CD4-positive, alpha-beta T cell treated with Interleukin-4 for 4 hours (primary cell): ENCODE measurements at places on chromosomes 16 and 17.

GRCh38 chr17:82949361-82949760, 109.5 kb upstream of the ZNF750 start:
- no peak for DNase-seq

DNA sequence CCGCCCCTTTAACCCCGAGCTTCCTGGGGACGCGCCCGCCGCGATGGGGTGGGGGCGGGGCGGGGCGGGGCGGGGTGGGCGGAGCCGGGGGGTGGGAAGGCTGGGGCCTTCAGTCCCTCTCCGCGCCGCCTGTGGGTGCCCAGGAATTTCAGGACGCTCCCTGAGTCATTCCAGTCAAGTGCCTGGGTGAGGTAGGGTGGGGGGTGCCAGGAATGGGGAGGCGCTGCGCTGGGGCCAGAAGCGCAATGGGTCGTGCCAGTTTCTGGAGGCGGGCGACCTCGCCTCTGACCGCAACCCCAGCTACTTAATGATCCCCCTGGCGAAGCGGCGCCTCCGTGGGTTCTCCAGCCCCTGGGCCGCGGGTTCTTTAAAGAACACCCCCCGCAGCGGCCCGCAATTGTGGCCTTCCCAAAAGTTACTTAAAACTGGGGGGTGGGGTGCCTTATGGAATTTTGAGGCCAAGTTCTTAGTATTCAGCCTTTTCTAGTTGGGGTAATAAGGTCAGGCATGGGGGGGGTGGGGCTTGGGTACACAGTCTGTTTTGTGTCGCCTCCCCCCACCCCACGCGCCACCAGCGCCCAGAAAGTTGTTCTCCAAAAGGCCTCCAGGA, 826 bp upstream of the GSE1 start:
- no peak for DNase-seq

GRCh38 chr17:58273453-58274104, 7.2 kb downstream of the MPO start:
- DNase-seq: no peak

GRCh38 chr17:2697611-2698162, 13.9 kb downstream of the CLUH start:
- no peak for DNase-seq

- no peak for DNase-seq
These were observed 208.9 kb downstream of the CDH13 start for GRCh38 chr16:82835487-82836155.
